D341Med (cell line): ENCODE measurements at places on chromosomes 6 and 20.

DNA sequence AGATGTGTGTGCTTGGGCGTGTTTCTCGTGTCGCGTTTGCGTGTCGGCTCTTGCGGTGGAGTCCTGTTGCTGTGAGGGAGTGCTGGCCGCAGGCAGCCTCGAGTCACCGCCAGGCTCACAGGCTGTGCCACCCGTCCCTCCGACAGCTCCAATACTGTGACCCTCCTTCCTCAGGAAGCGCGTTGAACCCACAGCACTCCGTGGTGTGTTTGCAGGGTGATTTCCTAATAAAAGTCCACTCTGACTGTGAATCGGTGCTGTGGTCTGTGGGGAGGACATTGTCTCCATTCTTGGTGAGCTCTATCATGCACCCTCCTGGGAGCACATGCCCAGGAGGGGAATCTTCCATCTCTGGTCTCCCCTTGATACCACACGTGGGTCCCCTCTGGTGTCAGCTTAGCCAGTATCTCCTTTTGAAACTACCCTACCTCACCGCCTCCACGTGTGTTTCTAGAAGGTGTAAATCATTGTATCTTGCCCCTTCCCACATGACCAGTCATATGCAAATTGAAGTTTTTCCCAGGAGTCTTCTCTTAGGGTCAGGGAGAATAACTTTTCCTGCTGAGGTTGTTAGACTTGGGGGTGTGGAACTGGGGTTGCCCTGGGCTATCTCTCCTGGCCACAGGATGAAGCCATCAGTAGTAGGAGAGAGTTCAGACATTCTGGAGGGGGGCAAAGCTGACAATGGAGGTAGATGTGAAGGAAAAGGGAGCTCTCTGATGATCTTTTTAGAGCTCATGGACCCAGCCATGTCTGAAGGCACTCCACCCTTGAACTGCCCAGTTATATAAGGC is 13.3 kb upstream of the PCMTD2 start:
- peak; percentile 8 for DNase-seq

- DNase-seq, result no peak
Measured at GRCh38 chr20:15895560-15896084, 677.6 kb downstream of the KIF16B start.

DNA sequence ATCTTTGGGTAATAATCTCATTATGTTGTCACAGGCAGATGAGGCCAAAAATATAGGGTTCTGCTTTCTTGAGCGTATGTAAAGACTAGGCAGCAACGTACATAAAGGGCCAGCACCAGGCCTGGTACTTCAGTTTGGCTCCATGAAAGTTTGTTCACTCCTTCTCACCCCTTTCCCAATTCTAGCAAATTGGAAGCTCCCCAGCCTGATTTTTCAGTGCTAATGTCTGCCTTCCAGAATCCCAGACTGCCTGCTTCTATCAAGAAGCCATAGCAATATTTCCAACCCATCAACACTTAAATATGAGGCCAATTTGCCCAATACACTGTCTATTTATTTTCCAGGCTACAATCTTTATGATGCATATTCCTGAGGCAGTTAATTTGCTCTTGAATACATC is 93.4 kb upstream of the PTPRT start:
- no peak for DNase-seq

- peak; percentile 86 for DNase-seq
Measured at GRCh38 chr6:43771858-43772680, 2.1 kb downstream of the VEGFA start.
